Esophagus squamous epithelium (tissue), 5 donors: ENCODE measurements at places on chromosomes 5 and 9.

GRCh38 chr9:4668604-4669003 lies 2.3 kb upstream of the SPATA6L start:
- no peak for DNase-seq

DNA sequence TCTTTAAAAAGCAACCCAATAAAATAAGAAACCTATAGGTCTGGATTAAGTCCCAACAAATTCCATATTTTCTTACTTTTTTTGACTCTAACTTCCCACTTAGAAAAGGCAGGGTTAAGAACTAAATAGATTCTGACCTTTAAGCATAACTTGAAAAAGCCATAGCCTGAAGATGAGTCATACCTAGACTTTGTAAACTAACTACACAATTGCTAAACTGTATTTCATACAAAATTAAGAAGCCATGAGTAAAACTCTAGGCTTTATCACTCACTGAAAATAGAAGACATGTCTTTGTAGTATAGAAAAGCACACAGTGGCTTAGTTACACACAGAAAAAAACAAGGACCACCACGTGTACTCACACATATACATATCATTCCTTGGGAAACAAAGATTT lies 51.5 kb downstream of the MLLT3 start:
- DNase-seq = no peak

DNA sequence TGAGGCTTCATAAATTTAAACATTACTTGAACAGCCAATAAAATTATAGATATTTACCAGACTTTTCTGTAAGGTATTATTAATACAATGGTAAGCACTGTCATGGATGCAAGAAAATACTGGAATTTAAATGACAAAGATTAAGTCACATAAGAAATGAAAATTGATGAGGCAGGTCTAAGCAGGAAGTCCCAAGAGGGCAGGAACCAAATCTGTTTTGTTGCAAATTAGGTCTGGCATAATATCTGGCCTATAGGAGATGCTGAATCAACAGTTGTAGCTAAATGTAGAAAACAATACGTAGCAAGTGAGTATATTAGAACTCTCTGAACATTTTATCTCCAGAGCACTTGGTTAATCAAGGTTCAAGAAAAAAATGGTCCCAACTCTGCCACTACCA lies 142.5 kb downstream of the EBF1 start:
- DNase-seq = no peak

GRCh38 chr9:99749641-99750040 lies 72.0 kb upstream of the NR4A3 start:
- no peak for DNase-seq

DNA sequence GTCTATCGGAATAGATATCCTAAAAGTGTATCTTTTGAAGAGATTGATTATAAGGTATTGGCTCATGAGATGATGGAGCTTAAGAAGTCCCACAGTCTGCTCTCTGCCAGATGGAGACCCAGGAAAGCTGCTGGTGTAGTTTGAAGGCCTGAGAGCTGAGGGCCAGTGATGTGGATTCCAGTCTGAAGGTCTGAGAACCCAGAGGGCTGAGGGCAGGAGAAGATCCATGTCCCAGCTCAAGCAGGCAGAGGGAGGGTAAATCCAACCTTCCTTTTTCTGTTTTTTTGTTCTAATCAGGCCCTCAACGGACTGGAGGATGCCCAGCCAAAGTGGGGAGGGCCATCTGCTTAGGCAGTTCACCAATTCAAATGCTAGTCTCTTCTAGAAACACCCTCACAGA lies 11.0 kb upstream of the ABL1 start:
- no peak for DNase-seq

DNA sequence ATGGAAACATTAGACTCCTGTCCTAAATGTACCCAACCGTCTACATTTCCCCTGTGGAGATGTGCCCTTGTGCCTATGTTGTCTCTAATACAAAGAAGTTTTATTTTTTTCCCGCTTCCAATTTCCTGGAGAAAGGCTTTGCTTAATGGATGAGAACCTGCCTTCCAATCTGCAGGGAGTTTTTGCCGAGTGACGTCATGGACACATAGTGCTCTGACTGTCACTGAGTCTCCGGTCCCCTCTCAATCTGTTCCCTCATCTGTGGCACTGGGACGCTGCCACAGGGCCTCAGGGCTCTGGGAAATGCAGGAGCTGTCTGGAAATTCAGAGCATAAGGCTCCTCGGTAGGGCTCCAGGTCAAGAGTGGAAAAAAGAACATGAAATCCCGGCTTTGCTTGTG lies 144.8 kb downstream of the PDZD2 start:
- DNase-seq = no peak

DNA sequence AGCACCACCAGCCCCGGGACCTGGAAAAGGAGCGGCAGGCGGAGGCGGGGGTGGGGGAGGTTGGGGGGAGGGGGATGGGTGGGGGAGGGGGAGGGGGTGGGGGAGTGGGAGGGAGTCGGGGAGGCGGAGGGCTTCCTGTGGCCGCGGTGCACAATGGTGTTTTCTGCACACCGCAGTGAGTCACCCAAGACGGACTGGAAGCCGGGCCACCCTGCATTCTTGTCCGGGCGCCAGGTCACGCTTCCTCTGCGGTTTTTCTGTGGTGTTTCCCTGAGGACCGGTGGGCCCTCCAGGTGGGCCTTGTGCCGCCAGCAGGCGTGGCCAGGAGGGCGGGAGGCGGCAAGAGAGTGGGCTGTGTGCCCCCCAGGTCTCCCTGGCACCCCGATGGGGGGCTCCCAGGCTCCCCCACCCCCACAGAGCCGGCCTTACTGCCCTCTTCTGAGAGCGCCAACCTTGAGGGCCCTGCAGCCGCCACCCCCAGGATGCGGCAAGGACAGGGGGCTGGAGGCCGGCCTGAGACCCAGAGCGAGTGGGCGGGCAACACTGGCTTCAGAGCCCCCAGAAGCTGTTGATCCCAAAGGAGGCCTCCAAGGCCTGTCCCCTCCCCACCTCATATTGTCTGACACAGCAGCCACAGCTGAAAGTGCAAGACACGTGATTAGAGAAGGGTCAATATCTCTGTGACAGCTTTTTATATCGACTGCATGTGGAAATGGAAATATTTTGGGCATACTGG lies 11.1 kb downstream of the EXD3 start:
- no peak for DNase-seq

GRCh38 chr5:174589599-174589998 lies 134.8 kb upstream of the MSX2 start:
- DNase-seq = no peak

GRCh38 chr9:137814436-137814835 lies 63.1 kb upstream of the CACNA1B start:
- no peak for DNase-seq

GRCh38 chr9:114370251-114370967 lies 17.4 kb downstream of the AKNA start:
- no peak for DNase-seq

- DNase-seq = no peak
Observed at GRCh38 chr5:138623053-138623452, 47.9 kb upstream of the HSPA9 start.

GRCh38 chr5:78533356-78533755 lies 115.2 kb downstream of the LHFPL2 start:
- DNase-seq = no peak

DNA sequence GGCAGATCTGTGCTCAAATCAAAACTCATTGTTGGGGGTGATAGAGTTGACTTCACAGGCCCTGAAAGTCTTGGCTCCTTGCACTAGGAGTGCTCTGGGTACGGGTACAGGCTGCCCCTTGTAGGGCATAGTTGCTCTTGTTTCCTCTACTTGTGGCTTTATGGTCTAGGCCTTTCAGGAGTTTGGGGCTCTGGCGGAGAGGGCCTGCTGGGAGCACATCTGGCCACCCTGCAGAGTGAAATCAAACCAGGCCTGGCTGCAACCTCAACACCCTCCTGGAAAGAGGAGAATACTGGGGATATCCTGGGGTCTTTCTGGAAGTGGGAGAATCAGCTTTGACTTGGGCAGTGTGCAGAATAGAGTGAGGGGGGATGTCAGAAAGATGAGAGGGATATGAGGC lies 1.5 kb downstream of the TGFBI start:
- no peak for DNase-seq

- no peak for DNase-seq
Observed at GRCh38 chr5:139966856-139967255, 76.2 kb downstream of the NRG2 start.

GRCh38 chr5:71862087-71862486 lies 143.0 kb downstream of the CARTPT start:
- no peak for DNase-seq

DNA sequence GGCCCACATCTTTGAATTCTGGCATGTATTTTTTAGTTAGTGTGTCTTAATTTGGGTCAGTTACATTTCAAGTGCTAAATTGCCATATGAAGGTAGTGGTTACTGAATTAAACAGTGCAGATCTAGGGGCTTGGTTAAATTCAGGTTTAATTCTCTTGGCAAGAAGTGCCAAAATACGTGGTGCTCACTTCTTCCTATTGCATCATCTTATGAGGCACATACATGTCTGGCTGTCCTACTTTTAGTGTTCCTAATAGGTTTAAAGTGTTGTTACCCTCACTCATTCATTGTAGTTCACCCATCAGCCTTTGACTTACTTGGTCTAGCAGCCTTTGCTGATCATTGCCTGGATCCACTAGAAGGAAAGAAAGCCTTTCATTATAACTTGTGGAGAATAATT lies 59.5 kb downstream of the RPS6 start:
- DNase-seq = no peak

DNA sequence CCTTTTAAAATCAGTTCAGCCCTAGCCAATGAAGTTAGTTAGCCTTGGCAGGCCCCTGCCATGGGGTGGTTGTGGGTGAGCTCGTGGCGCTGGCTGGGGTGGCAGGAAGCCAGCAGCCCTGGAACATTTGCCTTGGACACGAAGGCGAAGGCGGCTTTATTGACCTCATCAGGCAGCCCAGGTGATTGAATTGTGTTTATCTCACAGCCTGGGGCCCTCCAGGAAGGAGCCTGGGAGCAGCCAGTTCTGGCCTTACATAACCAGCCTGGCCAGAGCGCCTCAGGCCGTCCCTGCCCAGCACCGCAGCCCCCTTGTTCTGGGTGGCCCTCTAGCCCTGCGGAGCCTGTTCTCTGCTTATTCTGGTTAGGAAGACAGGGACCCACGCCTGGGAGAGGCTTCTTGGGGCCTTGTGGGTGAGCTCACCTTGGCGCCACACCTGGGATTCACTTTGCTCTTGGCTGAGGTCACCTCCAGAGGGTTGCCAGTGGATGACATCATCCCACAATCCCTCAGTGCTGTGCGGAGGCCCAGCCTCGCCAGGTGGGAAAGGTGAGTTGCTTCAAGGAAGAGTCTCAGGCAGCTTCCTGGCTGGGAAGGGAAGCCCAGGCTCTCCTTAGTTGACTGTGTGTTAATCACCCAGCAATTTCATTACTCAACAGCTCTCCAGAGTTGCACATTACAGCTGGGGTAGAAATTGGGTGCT lies 54.4 kb upstream of the RPL26L1 start:
- DNase-seq = no peak

GRCh38 chr5:110383231-110383630 lies 343.2 kb downstream of the TMEM232 start:
- DNase-seq = no peak

DNA sequence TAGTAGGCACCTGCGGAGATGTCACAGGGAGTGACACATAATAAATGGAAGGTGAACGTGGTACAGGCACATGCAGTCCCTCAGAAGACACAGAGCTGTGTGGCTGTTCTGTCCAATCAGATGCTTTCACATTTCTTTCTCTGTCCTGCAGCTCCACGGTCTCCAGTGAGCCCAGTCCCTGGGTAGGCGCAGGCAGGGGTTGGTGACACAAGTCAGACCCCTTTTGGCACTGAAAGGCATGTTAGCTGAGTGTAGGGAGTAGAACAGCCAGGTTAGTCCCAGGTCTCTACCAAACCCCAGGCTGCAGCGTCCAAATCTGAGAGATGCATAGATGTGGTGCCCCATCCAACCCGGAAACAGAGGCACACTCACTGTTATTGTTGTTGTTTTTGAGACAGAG lies 2.8 kb downstream of the SLC31A2 start:
- no peak for DNase-seq

- DNase-seq = no peak
Observed at GRCh38 chr5:15385553-15385952, 114.4 kb upstream of the FBXL7 start.

DNA sequence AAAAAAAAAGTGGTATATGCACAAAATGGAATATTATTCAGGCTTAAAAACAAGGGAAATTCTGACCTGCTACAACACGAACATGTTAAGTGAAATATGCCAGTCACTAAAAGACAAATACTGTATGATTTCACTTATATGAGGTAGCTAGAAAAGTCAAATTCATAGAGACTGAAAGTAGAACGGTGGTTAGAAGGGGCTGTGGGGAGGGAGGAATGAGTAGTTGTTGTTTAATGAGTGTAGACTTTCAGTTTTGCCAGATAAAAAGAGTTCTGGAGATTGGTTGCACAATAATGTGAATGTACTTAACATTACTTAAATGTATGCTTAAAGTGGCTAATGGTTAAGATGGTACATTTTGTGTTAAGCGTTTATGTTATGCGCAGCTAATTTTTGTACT lies 79.5 kb upstream of the IL12B start:
- DNase-seq = no peak

- no peak for DNase-seq
Observed at GRCh38 chr9:121564504-121565260, 65.0 kb upstream of the GGTA1 start.

DNA sequence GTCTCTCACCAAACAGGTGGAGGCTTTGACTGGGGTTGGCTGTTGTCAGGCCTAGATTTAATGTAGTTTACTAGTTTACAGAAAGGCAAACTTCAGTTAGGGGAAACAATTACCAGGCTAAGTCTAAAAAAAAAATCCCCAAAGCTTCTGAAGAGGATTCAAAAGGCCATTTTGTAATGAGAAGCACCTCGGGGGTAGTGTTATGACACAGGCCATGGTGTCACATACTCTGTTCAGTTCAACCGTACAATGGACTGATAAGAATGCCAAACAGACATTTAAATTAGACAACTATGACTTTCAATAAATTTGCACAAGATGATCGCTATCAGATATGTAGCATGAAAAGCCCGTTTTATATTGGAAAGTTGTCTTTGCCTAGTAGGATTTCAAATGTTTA lies 120.1 kb upstream of the PCA3 start:
- no peak for DNase-seq

- no peak for DNase-seq
Observed at GRCh38 chr5:139243425-139243970, 45.3 kb upstream of the SIL1 start.

- DNase-seq = no peak
Observed at GRCh38 chr9:125649315-125649714, 57.7 kb downstream of the MAPKAP1 start.

- no peak for DNase-seq
Observed at GRCh38 chr9:115548609-115549260, 430.8 kb upstream of the TNC start.

DNA sequence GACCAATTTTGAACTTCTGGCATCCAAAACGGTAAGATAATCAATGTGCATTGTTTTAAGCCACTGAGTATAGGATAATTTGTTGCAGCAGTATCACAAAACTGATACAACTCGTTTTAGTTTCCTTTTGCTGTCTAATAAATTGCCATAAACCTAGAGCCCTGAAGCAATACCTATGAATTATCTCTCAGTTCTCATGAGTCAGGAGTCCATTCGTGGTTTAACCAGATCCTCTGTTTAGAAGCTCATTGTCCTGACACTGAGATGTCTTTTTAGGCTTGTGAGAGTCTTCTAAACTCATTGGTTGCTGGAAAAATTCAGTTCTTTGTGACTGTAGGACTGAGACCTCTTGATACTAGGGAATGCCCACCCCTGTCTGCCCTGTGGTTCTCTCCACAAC lies 262.9 kb downstream of the SEMA5A start:
- no peak for DNase-seq
